ENCODE measurements at places on chromosomes 11 and 22. TPM values are rescaled to one million over a fixed set of nuclear protein-coding genes. Genes with fewer than 3 reads are reported as not detected.

OR2AG2 gene
- not detected for total RNA-seq

GRCh38 chr11:35040221-35040942 is 98.6 kb upstream of the CD44 start:
- peak overlapping the region; percentile 6 for H3K4me3 ChIP-seq
- DNase-seq: peak; percentile 84
- no peaks in the 10 kb centered on the region for H3K27me3 ChIP-seq
- peak overlapping the region; percentile 71 for H3K27ac ChIP-seq
- no peaks in the 10 kb centered on the region for H3K36me3 ChIP-seq
- H3K4me1 ChIP-seq: peaks cover 31% of the 10 kb centered on the region

DNA sequence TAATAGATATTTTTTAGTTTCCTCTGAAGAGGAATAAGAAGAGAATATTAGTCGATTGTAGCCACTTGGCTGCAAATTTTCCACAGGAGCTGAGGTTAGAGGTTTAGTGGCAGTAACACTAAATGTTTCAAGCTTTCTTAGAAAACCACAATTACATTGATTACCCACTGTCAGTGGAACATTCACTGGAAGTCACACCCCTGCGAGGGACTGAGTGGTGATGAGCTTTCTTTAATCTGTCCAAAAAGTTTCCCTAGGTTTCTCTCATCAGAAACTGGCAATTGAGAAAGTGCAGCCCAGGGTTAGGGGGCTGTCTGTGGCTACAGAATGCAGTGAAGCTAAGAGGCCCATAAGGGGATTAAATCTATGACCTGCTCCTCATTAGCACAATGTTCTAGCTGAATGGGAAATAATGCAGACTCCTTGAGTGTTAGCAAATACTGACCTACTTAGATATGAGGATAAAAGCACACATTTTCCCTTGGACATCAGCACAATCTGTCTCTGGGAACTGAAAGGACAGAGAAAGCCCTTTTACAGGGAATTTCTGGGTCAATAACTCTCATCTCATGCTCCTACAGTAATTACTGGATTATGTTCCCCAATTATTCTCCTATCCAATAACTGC is 189.5 kb downstream of the FAM76B start:
- H3K4me3 ChIP-seq: no peak overlapping the region
- no peaks in the 10 kb centered on the region for H3K27me3 ChIP-seq
- no peaks in the 10 kb centered on the region for H3K36me3 ChIP-seq
- no peak for DNase-seq

GRCh38 chr22:35891442-35891841 is 137.2 kb downstream of the RBFOX2 start:
- H3K36me3 ChIP-seq: no peaks in the 10 kb centered on the region
- H3K27me3 ChIP-seq: 0 out of 2 replicates have a peak, but pooled peaks cover 5% of the 10 kb centered on the region
- H3K4me3 ChIP-seq: no peak overlapping the region

- H3K27ac ChIP-seq: no peak overlapping the region
- H3K36me3 ChIP-seq: peaks cover 11% of the 10 kb centered on the region
- no peak for DNase-seq
- H3K27me3 ChIP-seq: no peaks in the 10 kb centered on the region
Measured at GRCh38 chr11:57427727-57428082, 784 bp upstream of the SLC43A3 start.

GRCh38 chr11:85385547-85385946 is 241.6 kb downstream of the DLG2 start:
- no peak for DNase-seq
- H3K36me3 ChIP-seq: no peaks in the 10 kb centered on the region
- H3K27ac ChIP-seq: no peak overlapping the region
- H3K27me3 ChIP-seq: no peaks in the 10 kb centered on the region
- no peaks in the 10 kb centered on the region for H3K4me1 ChIP-seq
- H3K4me3 ChIP-seq: no peak overlapping the region

- H3K27ac ChIP-seq: no peak overlapping the region
- H3K4me3 ChIP-seq: peak overlapping the region; percentile 76
- no peaks in the 10 kb centered on the region for H3K27me3 ChIP-seq
- no peak for DNase-seq
- H3K36me3 ChIP-seq: no peaks in the 10 kb centered on the region
Measured at GRCh38 chr11:130070846-130071200, 1.1 kb downstream of the APLP2 start.

- no peak for DNase-seq
- no peaks in the 10 kb centered on the region for H3K27me3 ChIP-seq
- H3K36me3 ChIP-seq: no peaks in the 10 kb centered on the region
- no peak overlapping the region for H3K4me3 ChIP-seq
- no peak overlapping the region for H3K27ac ChIP-seq
Measured at GRCh38 chr11:66330931-66331330, 5.3 kb downstream of the RIN1 start.

GRCh38 chr11:82986446-82986845 is 84.9 kb downstream of the DDIAS start:
- no peaks in the 10 kb centered on the region for H3K27me3 ChIP-seq
- H3K27ac ChIP-seq: no peak overlapping the region
- no peaks in the 10 kb centered on the region for H3K4me1 ChIP-seq
- peaks cover 7% of the 10 kb centered on the region for H3K36me3 ChIP-seq
- no peak overlapping the region for H3K4me3 ChIP-seq

P2RX6 gene
- total RNA-seq: not detected

- H3K4me1 ChIP-seq: peaks cover 26% of the 10 kb centered on the region
- DNase-seq: no peak
- peak overlapping the region; percentile 94 for H3K4me3 ChIP-seq
- H3K27ac ChIP-seq: peak overlapping the region; percentile 74
- H3K27me3 ChIP-seq: no peaks in the 10 kb centered on the region
Measured at GRCh38 chr11:66070604-66071380, 720 bp downstream of the PACS1 start.

RPUSD4 gene
- total RNA-seq: 40.6 TPM

KRTAP5-10 gene
- total RNA-seq: not detected

- no peak overlapping the region for H3K27ac ChIP-seq
- H3K36me3 ChIP-seq: no peaks in the 10 kb centered on the region
- H3K4me3 ChIP-seq: no peak overlapping the region
- H3K27me3 ChIP-seq: no peaks in the 10 kb centered on the region
- DNase-seq: no peak
- no peaks in the 10 kb centered on the region for H3K4me1 ChIP-seq
Measured at GRCh38 chr11:20620988-20621387, 21.6 kb downstream of the SLC6A5 start.

KBTBD4 gene
- 20.6 TPM for total RNA-seq

DNA sequence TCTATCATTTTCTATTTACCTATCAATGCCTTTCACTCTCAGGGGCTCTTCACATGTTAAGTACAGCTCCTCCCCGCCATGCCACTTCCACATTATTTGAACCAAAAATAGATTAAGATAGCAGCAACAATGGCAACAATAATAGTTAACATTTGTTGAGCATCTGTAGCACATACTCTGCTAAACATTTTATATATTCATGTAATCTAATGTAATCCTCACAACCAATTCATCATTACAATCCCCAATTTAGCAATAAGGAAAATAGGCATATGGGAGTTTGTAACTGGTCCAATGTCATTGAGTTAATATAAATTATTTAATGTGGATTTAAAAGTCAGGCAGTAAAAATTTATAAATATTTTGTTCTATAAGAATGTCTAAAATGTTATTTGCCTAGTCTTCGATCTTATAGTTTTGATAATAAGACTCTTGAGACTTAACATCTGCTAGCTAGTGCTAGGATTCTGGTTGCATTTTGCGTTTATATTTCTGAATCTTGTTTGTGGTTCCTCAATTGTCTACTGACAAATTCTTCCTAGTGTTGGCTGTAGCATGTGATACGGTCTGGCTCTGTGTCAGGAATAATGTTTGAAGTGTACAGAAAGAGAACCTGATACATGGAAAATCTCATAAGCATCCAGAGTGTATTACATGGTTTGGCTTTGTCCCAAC is 621.5 kb upstream of the LUZP2 start:
- H3K4me3 ChIP-seq: no peak overlapping the region
- no peaks in the 10 kb centered on the region for H3K4me1 ChIP-seq
- H3K36me3 ChIP-seq: no peaks in the 10 kb centered on the region
- no peak overlapping the region for H3K27ac ChIP-seq
- no peak for DNase-seq
- H3K27me3 ChIP-seq: no peaks in the 10 kb centered on the region

DNA sequence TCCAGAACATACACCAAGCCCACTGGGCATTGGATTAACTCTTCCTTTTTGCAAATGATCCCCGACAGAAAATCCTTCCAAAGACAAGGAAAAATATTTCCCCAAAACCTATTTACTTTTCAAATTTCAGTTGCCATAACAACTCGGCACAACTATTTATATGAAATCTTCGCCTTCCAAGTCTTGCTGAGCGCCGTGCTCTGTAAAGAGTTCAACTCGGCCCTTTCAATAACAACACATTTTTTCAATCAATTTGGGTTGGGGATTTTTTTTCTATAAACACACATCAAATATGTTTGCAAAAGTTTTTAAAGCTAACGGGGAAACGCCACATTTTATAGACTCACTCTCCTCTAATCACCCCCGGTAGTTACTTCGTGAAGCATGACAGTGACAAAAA is 333.8 kb downstream of the MN1 start:
- no peaks in the 10 kb centered on the region for H3K27me3 ChIP-seq
- H3K4me3 ChIP-seq: no peak overlapping the region
- no peaks in the 10 kb centered on the region for H3K36me3 ChIP-seq
- no peak for DNase-seq
- no peaks in the 10 kb centered on the region for H3K4me1 ChIP-seq

Measured in GM12878 (cell line).